ENCODE measurements at places on chromosomes 16 and 17.

DNA sequence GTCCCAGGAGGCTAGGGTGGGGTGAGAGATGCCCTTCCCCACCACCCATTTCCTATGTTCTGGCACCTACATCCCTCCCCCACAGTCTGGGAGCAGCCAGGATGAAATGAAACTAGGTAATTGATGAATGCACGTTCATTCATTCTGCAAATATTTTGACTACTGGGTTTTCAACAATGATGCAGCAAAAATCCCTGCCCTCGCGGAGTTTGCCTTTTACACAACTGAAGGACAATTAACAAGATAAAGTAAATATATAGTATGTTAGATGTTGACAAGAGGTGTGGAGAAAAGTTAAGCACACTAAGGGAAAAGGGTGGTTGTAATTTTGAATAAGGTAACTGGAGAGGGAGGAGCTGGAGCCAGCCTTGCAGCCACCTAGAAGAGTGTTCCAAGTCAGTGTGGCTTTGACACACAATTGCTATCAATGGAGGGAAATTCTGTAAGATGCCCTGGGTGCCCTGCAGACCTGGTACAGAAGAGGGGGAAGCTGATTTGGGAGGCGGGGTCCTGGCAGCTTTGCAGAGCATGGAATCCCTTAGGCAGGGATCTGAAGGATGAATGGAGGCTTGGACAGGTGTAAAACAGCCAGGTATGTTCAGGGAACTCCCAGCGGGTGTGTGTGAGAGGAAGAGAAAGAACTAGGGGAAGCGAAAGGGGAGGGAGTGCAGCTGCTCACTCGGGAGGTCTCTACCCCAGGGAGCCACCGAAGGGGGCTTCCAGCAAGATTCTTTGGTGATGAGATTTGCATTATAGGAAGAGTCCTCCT is 2.5 kb downstream of the TMEM92 start:
- no peak for DNase-seq

GRCh38 chr16:79466111-79466510 is 134.4 kb downstream of the MAF start:
- no peak for DNase-seq

GRCh38 chr17:14135906-14136590 is 66.7 kb downstream of the COX10 start:
- DNase-seq = no peak

- no peak for DNase-seq
Measured at GRCh38 chr17:17069849-17070248, 27.6 kb downstream of the MPRIP start.

DNA sequence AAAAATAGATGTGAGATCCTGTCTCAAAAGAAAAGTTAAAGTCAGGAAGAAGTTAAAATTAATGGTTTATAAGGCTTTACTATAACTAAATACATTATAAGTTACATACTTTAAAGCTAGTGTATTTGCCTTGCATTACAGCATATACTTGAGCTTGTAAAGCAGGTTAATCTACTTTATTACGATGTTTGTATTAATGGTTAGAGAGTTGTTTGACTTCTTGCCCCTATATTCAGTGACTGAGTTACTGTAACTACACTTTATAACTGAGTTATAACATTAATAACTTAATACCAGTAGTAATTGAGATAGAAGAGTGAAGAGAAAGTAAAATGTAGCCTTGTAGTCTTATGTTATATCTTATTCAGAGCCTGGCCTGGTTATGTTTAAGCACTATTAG is 22.9 kb downstream of the CLTC start:
- no peak for DNase-seq

GRCh38 chr17:70165383-70165782 is 3.9 kb upstream of the KCNJ2 start:
- no peak for DNase-seq

GRCh38 chr17:51391982-51392654 is 131.8 kb downstream of the UTP18 start:
- DNase-seq = no peak

- DNase-seq = no peak
Measured at GRCh38 chr17:66602659-66603384, 232.1 kb upstream of the CACNG5 start.

GRCh38 chr16:26334218-26335111 is 642.7 kb downstream of the HS3ST4 start:
- DNase-seq = no peak

DNA sequence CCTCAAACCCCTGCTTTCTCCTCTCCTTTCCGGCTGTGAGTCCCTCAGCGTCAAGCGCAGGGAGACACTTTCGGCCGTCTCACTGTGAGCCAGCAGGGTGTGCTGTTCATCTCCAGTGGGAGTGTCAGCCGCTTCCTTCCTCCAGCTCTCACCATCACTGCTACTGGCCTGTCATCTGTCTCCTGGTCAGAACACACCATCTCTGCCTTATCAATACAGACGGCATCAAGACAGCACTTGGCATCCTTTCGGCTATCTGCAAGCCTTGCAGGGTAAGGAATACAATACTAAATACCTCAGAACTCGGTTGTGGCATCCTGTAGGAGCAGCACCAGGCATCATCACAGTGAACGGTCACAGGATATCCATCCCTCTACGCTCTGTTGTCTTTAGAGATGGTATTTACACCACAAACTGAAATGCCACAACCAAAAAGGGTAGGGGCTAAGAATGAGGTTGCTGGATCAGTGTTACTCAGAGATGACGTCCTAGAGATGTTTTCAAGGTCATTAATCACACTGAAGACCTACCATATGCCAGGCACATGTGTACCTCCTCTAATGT is 20.7 kb upstream of the CMTM4 start:
- peak; percentile 77 for DNase-seq

DNA sequence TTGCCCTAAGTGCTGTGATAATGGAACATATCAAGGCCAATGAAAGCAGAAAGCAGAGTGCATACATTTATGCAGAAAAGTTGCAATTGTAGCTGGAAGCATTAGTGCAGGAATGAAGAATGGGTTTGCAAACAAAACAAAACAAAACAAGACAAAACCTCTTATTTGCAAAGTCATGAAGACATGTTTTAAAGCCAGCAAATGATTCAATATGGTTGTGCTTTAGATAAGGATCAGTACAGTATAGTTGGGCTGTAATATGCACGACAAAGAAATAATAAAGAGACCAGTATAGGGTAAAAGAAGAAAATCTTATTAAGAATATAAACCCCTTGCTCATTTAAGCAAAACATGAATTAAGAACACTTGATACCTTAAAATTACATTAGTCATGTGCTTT is 398.1 kb downstream of the KIF2B start:
- no peak for DNase-seq

- DNase-seq = no peak
Measured at GRCh38 chr17:52147431-52147830, 11.1 kb downstream of the CA10 start.

GRCh38 chr16:4498546-4499195 is 22.5 kb downstream of the HMOX2 start:
- no peak for DNase-seq

GRCh38 chr16:20969386-20969785 is 68.8 kb downstream of the LYRM1 start:
- DNase-seq = no peak

- DNase-seq = no peak
Measured at GRCh38 chr17:19284005-19284959, 47.1 kb downstream of the EPN2 start.

DNA sequence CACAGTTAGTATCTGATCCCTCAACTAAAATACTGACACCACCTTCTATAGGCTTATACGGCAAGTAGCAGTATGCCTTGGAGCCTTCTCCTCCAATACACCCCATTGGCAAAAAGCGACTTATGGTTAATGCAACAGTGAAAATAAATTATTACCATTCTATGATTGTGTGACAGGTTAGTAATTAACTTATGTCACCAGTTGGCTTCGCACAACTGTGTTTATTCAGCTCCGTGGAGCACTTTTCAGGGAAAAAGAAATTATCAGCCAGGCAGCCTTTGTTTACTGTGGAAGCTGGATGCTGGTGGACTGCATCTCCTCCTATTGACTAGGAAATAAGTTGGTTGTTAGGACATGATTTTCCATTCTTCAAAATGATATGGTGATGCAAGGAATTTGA is 833.8 kb upstream of the RBFOX1 start:
- no peak for DNase-seq

DNA sequence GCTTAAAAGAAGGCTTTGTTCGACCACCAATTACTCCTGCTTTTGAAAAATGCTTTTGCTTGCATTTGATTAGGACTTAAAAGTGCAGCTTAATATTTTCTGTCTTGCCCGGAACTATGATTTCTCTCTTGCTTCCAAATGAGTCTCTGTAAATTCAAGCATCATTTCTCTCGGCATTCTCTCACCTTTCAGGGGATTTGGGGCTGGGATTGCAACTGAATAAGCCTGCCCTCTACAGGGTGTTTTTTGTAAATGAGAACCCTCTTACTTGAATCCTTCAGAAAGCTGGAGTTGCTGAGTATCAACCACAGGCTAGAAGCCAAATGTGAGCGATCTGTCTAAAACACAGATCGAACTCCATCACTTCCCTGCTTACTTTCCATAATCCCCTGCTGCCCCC is 234.6 kb downstream of the TMEM114 start:
- no peak for DNase-seq

All from HFF-Myc (cell line).